ENCODE measurements at places on chromosomes 13 and 19.
A peak's percentile ranks its signal among the peaks of the same experiment; 100 is the strongest.

- DNase-seq = no peak
Measured at GRCh38 chr19:53076984-53077383, 26.2 kb downstream of the ZNF160 start.

DNA sequence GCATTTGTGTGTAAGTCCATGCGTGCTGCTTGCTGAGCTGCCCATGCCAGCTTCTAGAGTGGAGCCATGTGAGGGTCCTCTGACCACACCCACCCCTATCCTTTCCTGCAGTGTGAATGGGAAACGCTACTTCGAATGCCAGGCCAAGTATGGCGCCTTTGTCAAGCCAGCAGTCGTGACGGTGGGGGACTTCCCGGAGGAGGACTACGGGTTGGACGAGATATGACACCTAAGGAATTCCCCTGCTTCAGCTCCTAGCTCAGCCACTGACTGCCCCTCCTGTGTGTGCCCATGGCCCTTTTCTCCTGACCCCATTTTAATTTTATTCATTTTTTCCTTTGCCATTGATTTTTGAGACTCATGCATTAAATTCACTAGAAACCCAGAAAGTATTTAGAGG, 10.3 kb downstream of the TBCB start:
- no peak for DNase-seq

- DNase-seq = no peak
Measured at GRCh38 chr19:31504221-31504620, 155.0 kb upstream of the TSHZ3 start.

GRCh38 chr19:50777830-50778303, 7.6 kb downstream of the GPR32 start:
- DNase-seq = no peak

- no peak for DNase-seq
Measured at GRCh38 chr19:40155749-40156265, 35.4 kb upstream of the MAP3K10 start.

- DNase-seq = no peak
Measured at GRCh38 chr13:110331362-110331761, 24.3 kb downstream of the COL4A2 start.

GRCh38 chr19:38666663-38667511, 19.4 kb downstream of the ACTN4 start:
- DNase-seq = no peak

DNA sequence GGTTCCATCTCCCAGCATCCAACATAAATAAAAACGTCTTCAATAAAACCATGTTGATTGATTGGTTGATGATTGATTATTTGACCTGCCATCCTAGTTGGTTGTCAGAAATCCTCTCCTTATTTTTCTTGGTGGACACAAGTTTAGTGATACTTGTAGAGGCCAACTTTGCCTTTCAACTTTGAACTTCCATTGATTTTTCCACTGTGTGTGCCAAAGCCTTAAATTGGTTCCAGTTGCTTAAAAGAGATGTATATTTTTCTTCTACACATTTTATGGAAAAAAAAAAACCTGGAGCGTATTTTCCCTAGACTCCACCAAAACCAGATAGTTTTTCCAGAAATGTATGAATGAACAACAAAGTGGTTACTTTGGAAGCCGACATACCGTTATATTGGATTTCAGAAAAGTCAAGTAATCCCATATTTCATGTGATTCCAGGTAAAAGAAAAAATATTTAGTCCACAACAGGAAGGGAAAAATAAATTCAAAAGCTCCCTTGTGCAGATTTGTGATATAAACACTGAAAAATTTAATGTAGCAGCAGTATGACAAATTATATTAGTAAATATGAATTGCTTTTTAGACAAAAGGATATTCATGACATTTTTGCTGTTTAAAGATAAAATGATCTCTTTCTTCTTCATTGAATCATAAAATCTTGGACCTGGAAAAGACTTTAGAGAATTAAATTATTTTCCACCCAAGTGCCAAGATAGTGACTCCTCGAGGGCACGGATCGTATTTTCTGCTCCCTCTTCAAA, 85.2 kb downstream of the MBNL2 start:
- DNase-seq = no peak

- no peak for DNase-seq
Measured at GRCh38 chr19:17944301-17944700, 11.5 kb downstream of the CCDC124 start.

- DNase-seq = no peak
Measured at GRCh38 chr19:41528106-41528505, 47.9 kb upstream of the CEACAM21 start.

GRCh38 chr13:73025217-73026012, 33.4 kb upstream of the KLF5 start:
- DNase-seq = no peak

- no peak for DNase-seq
Measured at GRCh38 chr19:44747739-44748425, 626 bp upstream of the BCL3 start.

DNA sequence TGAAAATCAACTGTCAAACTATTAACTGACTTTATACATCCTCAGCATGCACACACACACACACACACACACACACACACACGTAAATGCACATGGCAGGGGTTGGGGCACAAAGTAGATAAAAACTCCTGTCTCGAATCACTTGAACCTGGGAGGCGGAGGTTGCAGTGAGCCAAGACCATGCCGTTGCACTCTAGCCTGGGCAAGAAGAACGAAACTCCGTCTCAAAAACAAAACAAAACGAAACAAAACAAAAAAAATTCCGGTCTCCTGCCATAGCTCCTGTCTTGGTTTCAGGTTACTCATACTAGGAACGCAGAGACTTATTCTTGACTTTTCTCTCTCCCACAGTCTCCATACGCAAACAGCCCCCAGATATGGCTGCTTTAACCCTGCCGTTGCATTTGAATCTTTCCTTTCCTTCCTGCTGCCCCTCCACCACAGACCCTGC, 148.9 kb downstream of the SHISA2 start:
- DNase-seq = no peak

GRCh38 chr13:48741377-48741776, 87.6 kb downstream of the CYSLTR2 start:
- DNase-seq = no peak

- DNase-seq = no peak
Measured at GRCh38 chr13:67273001-67273400, 42.9 kb upstream of the PCDH9 start.

DNA sequence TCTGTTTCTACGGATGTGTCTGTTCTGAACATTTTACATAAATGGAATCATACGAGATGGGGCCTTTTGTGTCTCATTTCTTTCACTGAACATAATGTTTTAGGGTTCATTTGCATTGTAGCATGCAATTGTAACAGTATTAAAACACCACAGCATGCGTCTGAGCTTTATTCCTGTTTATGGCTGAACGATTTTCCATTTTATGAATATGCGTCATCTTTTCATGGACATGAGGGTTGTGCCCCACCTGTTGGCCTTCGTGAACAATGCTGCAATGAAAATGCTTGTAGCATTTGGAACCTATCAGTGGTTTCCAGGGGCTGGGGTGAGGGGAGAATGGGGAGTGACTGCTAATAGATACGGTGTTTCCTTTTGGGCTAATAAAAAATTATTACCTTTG, 5.1 kb downstream of the OR10H1 start:
- DNase-seq = no peak

DNA sequence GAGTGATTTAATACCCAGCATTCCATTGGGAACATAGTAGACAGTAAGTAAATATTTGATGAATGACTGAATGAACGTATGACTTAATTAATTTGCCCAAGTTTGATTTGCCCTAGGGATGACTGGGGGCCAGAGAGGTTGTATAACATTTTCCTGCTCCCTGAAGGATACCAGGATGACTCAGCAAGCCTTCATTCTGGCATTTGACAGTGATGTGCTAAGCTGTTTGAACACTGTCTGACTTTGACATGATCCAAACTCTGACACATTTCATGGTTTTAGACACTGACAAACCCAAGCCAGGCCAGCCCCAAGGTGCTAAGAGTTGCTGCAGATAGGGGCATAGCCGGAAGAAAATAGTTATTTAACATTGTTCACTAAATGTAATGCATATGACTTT, 53.4 kb upstream of the KLF12 start:
- DNase-seq = no peak

- no peak for DNase-seq
Measured at GRCh38 chr13:45219938-45220375, 19.1 kb upstream of the KCTD4 start.

DNA sequence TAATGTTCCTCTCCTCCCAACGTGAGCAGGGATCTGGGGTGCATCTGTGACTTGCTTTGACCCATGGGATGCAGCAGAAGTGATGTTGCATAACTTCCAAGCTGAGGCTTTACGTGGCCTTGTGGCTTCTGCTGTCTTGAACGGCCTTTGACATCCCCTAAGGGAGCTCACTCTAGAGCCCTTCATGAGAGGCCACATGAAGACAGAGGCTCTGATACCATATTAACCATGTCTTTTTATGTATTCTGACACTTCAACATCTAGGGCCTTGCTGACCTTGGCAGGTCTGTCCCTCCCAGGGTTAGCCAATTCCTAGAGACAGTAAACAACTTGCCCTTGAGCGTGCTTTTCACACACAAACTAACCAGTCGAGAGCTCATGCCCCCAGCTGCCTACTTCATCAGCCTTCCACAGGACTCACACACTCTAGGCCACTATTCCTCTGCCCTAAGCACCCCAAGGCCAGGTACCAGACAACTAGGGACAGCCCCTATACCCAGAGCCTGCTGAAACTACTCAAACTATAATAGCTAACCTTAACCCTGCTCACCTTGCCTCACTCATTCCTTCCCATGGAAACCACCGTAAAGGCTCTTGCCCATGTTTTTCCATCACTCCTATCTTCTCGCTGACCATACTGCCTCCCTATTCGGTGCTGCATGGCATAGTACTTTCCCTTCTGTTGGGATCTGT, 45.4 kb downstream of the CCDC70 start:
- no peak for DNase-seq

- DNase-seq = no peak
Measured at GRCh38 chr19:10191347-10191746, 3.4 kb downstream of the DNMT1 start.

DNA sequence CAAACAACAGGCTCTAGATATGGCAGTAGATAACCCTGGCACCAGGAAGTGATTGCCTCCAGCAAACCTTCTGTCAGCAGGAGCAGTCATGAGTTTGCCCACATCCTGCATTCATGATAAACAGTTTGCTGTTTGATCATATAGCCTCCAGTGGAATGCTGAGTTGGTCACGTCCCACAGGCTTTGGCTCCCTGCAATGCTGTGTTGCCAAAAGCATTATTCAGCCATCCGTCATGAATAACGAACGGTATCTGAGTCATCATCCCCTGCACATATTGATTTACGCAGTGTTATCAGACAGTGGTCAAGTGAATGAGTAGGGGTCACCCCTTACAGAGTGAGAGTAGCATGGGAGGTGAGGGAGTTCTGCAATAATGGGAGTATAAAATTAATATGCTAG, 21.9 kb upstream of the ZNF432 start:
- no peak for DNase-seq

DNA sequence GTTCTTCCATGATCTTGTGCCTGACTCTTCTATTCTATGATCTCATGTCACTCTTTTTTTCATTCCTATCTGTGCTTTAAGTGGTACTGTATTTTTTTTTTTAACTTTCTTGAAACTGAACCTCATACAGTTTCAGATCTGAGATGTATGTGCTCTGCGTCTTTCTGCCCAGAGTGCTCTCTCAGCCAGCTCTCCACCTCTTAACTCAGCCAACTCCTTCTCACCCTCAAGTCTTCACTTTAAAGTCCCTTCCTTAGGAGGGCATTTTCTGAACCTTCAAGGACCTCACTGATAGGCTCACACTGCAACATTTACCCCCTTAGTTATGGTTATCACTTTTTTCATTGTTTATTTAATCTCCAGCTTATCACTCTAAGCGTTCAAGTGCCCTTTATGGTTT, 158.7 kb downstream of the IRS2 start:
- no peak for DNase-seq

DNA sequence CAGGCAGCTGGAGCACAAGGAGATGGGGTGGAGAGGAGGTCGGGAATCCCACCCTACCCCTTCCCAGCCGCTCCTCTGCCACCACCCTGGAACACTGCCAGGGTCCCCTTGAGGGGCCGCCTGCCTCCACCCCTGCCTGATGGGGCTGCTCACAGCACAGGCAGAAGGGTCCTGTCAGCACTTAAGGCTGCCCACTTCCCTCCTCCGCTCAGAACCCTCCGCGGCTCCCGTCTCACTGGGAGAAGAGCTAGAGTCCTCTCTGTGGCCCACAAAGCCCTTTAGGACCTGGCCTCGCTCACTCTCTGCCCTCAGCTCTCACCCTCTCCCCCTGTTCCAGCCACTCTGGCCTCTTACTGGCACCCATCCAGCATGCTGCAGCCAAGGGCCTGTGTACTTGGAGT, 3.4 kb upstream of the POLD1 start:
- DNase-seq = no peak

- peak; percentile 5 for DNase-seq
Measured at GRCh38 chr19:11737964-11738745, 591 bp downstream of the ZNF823 start.

DNA sequence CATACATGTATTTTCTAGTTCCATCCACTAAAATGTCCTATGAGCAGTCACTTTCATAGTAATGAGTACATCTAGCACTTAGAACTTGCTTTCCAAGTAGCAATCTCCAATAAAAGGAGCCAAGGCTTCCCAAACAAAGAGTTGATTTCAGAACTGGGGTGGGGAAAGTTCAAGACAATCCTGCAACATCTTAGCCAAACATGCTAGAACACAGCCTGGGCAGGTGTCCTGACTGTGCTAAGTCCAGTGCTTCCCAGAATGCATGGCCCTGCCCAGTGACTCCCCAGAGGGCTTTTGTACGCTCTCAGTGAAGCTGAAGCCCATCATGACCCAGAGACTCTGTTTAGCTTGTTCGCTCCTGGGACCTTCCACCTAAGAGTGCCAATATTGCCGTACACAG, 106.7 kb upstream of the UBAC2 start:
- no peak for DNase-seq

- no peak for DNase-seq
Measured at GRCh38 chr19:49666120-49666444, 349 bp downstream of the BCL2L12 start.

GRCh38 chr13:31435536-31435935, 235.8 kb downstream of the B3GLCT start:
- DNase-seq = no peak

- DNase-seq = no peak
Measured at GRCh38 chr13:88085036-88085435, 413.9 kb downstream of the SLITRK5 start.

GRCh38 chr13:111314852-111315251, 5.6 kb upstream of the TEX29 start:
- no peak for DNase-seq

GRCh38 chr13:112032186-112032993, 34.6 kb upstream of the SOX1 start:
- no peak for DNase-seq

- DNase-seq = no peak
Measured at GRCh38 chr19:12970070-12970820, 869 bp downstream of the DAND5 start.

GRCh38 chr13:85441364-85441763, 357.9 kb downstream of the SLITRK6 start:
- no peak for DNase-seq

GRCh38 chr13:72507416-72508199, 219.8 kb downstream of the MZT1 start:
- no peak for DNase-seq

GRCh38 chr13:110471156-110471832, 90.2 kb downstream of the RAB20 start:
- no peak for DNase-seq
